Fibroblast of skin of right biceps (primary cell): ENCODE measurements at places on chromosomes 2 and 18.

GRCh38 chr18:44545359-44545985 lies 135.2 kb upstream of the SETBP1 start:
- DNase-seq: no peak

DNA sequence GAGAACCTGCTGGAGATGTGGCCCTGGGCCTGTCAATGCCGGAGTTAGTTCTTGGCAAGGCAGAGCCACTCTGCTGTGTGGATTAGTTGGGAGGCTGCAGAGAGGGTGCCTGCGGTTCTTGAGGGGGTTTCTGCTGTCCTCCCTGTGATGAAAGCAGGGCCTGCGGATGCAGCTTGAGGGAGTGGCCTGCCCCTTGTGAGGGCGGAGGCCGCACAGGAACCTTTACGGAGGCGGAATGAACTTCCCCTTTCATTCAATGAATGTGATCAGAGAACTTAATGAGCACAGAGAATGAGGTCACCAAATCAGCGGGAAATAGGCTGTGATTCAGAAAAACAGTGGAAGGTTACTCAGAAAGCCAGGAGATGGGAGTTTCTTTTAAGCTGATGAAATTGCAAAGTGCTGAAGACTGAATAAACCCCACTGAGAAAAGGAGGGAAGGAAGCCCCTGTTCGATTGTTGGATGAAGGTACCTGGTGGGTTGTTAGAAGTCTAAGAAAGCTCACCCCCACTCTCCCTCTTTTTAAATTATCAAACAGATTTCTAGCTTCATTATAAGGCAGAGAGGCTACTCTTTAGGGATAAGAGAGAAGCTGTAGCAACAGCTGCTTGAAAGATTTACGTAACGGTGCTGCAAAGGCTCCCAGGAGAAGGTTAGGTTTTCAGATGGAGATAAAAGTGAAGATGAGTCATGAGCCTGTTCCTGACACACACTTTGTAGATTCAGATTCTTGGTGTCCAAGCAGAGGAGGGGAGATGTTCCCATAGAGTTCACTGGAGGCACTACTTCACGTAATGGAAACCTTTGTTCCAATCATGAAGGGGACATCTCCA lies 47.4 kb downstream of the VWA3B start:
- DNase-seq: peak; percentile 29

DNA sequence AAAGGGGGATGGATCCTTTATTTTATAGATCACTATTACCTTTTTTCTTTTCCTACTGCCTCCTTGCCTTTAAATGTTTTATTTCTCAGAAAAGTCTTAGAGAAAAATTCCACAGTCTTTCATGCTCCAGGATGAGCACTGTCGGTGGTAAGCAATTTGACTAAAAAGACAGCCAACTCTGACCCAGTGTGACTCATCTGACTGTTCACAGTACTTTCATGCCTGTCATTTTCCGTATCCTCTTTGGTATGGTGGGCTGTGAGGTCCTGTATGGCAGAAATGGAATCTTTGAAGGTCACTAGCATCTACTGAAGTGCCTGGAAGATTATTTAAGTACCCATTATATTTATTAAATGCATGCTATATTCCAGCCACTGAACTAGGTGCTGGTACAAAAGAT lies 2.1 kb upstream of the RFTN2 start:
- peak; percentile 71 for DNase-seq

DNA sequence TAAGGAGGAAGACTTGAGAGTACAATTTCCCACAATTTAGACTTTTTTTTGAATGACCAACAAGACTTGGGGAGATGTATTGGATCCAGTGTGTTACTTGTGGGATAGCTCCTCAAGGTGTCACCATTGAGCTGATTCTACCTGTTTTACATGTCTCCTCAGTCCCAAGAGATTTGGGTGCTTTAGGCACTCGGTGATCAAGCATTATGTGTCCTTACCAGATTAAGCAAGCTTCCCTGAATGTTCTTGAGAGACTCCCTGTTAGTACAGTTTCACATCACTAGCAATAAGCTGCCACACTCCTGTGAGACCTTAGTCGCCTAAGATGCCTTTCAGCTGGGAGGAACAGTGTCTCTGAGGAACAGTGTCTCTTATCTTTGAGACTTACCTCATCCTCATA lies 384.3 kb upstream of the SYT4 start:
- peak; percentile 82 for DNase-seq

DNA sequence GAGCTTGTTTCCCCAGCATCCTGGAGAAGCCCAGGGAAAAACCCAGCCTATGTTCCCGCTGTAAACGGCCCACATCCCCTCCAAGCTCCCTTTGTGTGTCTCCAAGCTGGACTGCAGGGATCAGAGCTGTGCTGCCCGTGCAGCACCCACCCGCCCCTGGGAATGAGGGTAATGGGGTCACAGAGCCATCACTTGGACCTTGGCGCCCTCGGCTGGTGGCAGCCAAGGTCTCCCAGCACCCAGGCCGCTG lies 670 bp upstream of the INPP5D start:
- DNase-seq: no peak

- DNase-seq: no peak
Measured at GRCh38 chr18:13370995-13371625, 152.6 kb downstream of the LDLRAD4 start.

- no peak for DNase-seq
Measured at GRCh38 chr2:113700186-113700841, 56.1 kb downstream of the SLC35F5 start.

DNA sequence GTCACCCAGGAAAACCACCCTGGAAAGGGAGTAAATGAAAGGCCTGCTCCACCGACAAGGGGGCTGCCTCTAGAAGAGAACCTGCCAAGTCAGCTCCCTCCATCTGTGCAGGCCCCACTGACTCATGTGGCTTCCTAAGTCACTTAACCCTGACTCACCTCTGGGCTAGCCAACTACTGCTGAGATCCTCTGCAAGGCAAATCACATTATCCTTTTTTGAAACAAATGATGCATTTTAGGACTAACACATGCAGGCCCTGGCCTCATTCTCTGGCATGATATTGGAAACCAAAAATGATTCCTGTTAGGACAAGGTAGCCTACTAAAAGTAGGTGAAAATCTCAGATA lies 474.6 kb downstream of the EPHA4 start:
- DNase-seq: peak; percentile 88

DNA sequence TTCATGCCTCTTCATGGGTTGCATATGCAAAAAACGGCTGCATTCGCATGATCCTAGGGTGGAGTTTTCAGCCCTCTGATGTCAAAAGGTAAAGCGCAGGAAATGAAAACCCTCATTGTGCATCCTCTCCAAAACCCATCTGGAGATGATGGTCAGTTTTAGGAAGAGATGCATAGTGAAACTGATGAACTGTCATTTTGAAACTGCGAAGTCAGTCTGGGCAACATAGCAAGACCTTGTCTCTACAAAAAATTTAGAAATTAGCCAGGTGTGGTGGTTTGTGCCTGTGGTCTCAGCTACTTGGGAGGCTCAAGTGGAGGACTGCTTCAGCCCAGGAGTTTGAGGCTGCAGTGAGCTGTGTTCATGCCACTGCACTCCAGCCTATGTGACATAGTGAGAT lies 2.5 kb upstream of the TTLL4 start:
- no peak for DNase-seq

DNA sequence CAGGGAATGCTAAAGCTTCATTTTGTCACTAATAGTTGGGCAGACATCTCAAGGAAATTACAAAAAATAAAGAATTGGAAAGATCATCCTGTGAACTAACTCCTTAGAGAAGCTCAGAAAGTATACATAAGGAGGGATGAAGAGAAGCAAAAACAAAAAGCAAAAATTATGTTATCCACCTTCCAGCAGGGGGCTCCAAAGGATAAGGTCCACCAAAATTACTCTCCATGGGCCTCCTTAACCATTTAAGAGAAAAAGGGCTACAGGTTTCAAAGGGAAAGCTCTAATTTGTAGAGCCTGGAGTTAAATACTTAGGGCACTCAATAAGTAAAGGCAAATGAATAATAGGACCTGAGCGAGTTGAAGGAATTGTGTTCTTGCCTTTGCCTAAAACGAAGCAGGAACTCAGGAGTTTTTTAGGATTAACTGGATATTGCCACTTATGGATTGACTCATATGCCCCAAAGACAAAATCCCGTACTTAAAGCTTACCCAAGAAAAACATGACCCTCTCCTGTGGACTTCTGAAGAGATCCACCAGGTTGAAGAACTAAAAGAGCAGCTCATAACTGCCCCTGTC lies 1167.9 kb downstream of the DSC3 start:
- DNase-seq: peak; percentile 24

DNA sequence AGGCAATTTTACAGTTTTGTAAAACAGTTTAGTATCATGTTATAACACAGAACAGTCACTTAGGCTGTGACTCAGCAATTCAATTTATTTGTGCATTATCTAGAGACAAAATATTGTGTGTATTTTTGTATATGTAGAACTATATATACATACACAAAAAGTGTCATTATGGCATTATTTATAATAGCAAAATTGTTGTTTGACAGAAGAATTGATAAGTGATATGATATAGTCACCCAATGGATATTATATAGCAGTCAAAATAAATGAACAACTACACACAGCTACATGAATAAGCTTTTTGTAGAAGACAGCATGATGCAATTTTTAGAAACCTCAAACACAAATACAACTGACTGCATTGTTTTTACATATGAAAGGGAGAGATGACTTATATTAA lies 334.0 kb downstream of the TRIB2 start:
- peak; percentile 5 for DNase-seq

DNA sequence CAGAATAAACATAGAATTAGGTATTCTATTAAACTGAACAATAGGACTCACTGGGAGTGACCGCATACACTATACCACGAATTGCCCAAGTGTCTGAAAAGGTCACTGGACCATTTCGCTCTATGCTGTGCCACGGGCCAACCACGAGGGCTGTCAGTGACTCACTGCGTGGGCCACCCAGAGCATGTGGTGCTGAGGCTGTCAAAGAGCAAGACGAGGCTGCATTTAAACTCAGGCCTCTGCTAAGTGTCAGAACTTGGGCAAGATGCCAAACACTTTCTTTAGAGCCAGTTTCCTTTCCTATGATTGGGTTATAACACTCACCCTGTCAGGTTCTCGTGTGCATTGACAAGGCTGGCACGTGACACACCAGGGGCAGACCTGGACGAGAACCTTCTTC lies 97.5 kb downstream of the SH3YL1 start:
- no peak for DNase-seq

DNA sequence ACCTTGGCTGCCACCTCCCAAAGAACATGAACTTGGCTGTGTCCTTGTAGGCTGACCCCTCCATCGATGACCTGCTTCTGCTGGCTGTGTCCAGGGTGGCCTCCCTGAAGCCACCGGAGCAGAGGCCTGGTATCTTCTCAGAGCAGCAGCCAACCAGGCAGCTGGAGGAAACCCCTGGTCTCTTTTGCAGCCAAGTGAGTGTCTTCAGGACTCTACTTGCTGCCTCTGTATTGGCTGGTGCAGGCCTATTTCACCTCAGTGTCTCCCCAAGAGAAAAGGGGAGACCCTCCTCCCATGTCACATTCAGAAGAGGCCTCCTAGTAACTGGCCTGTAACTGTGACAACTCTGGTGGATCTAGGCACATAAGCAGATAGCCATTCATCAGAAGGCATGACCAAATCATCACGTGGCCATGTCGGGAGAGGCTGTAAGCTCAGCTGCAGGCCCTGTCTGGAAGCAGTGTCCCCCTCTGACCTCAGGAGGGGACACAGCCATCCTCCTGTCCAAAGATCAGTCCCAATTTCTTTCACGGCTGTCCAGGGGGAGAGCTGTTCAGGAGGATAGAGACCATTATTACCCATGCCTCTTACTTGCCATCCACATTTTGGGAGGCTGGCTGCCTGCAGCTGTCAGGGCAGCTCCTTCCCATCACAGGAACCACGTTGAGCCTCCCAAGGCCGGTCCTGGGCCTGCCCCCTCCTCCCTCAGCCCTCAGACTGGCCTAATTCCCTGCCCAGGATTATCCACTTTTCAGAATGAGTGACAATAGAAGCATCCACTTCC lies 20.9 kb upstream of the ROCK2 start:
- peak; percentile 20 for DNase-seq

DNA sequence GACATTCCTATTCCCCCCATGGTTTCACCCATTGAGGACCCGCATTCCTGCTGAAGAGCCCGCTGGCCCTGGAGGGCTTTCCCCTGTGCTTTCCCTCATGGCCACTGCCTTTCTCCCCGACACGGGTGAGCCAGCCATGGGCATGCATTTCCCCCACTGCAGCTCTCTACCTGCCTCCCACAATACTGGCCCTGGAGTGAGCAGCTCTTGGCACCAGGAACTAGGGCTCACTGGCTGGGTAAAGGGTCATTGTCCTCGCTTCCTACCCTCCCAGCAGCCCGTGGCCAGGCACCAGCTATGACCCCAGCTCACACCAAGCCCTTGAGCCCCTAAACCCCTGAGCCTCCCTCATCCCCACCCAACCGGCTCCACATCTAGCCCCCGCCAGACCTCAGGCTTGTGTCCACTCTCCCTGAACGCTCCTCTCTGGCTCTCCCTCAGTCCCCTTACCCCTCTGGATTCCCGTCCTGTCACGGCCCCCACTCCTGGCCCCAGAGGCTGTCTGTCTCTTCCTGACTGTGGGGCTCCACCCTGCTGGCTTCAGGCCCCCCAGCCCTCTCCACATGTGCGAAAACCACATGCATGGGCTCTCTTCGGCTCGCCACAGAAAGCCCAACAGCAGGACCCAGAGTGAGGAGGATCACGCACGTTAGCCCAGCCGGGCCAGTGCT lies 199.8 kb downstream of the ZFP36L2 start:
- peak; percentile 30 for DNase-seq

- peak; percentile 84 for DNase-seq
Measured at GRCh38 chr2:58063641-58064040, 17.0 kb downstream of the VRK2 start.

DNA sequence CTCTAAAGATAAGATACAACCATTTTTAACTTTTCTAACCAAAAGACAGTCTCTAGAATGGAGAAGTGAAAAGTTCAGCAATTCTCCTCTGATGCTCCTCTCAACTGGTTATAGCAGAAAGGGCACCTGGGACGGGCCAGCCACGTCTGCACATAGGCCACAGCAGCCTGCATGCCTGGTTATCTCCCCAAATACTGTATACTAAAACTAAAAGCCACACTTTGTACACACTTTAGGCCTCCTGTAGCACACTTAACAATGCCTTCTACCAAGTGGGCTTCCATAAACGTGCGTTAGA lies 179.1 kb downstream of the ANKRD44 start:
- DNase-seq: no peak

- peak; percentile 61 for DNase-seq
Measured at GRCh38 chr2:20015482-20016083, 3.1 kb upstream of the MATN3 start.

DNA sequence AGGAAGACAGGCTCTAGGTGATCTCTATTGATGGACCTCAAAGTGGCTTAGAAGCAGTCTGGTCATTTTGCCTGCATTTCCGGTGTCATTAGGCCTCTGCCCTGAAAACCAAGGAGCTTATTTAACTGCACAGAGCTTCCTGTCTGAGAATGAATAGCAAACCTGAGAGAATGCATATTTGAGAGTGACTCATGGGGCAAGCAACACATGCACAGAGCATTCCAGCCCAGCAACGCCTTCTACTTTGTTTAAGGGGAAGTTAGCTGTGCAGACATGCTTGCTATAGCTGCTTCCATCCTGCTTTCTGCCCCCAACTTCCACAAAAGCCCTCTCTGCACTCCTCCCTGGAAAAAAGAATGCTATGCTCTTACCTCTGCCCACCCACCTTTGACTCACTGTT lies 232.8 kb downstream of the GRB14 start:
- DNase-seq: peak; percentile 86
